ENCODE measurements at places on chromosomes 4 and X.

GRCh38 chr4:81502564-81502963 lies 30.9 kb upstream of the RASGEF1B start:
- no peak for DNase-seq

GRCh38 chrX:102787283-102787682 lies 66.7 kb downstream of the GPRASP3 start:
- DNase-seq = no peak

GRCh38 chrX:43882294-43882681 lies at the start of gene MAOB:
Gene MAOB (minus strand): TSS chrX:43882450. CDS start chrX:43882299, 151 bp downstream.
- DNase-seq = peak; percentile 11

- no peak for DNase-seq
Observed at GRCh38 chr4:138668309-138668708, 347.3 kb upstream of the NOCT start.

DNA sequence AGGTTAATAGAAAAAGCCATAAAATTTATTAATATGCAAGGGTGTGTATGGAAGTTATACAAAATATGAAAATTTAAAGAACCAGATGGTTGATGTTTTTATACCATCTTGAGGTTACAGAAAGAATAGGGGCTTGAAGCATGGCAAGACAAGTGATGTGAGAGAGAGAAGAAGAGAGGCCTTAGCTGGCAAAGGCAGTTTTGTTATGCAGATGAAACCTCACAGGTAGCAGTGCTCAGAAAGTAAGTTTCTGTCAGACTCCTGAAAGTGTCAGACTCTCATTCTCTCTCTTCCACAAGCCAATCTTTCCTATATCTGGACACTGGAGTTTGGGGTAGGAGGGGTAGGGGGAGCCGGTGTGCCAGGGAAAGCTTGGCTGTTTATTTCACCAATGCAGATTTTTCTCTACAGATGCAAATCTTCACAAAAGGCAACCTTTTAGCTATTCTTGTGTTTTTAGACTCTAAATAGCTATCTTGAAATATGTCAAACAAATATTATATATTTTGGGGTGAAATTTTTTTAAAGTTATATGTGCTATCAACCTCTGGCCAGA lies 124.5 kb downstream of the CFAP299 start:
- no peak for DNase-seq

DNA sequence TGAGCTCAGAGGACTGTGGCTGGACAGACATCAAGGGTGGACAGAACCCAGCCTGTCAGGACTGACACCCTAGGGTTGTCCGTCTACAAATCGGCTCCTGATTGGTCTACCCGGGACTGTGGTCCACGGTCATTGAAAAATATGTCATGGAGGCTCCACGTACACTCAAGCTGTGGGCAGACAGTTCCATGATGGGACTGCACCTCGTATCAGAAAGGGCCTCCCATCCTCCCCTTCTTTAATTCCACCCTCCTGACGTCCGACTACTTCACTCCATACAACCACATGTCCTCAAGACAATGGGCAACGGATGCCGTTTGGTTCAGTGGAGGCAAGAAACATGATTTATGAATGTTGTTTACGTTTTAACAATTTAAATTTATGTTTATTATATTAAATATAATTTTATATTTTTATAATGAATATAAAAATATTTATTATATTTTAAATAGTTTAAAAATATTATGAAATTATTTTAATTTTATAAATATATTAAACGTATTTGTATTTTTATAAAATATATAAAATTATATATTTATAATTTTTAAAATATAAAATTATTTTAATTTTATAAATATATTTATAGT lies 58.0 kb upstream of the SHOX start:
- DNase-seq = no peak

DNA sequence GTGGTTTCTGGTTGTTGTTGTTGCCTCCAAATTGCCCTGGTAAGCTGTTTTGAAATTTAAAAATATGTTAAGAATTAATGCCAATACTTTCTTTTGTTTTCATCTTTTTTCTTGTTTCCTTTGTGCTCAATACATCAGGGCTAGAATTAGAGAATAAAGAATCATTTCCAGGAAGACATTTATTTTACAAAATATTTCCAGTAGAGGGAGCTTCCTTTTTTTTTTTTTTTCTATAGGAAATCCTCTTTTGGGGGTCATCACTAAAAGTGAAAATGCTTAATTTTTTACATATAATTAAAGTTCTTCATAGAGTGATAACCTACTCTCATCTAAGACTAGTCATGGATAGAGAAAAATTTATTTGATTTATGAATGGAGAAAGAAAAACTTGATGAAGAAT lies 2.4 kb downstream of the GLRA3 start:
- DNase-seq = no peak

DNA sequence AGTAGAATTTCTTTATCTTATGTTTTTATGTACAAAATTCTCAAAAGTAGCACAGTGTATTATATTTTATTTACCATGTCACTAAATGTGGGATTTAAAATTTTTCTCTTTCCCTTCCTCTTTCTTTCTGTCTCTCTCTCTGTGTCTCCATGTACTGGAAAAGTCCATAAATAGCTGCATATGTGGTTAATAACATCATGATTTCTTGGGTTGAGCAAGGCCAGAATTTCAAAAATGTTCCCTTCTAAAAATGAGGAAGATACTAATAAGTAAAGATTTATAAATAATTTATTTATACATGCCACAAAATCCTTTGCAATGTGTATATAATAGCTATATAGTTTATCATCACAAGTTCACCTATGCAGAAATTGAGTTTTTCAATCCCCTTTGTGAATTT lies 29.1 kb upstream of the DKK2 start:
- no peak for DNase-seq

Data from activated CD4-positive, alpha-beta T cell treated with anti-CD3 and anti-CD28 coated beads, Interleukin-2, Interleukin-6, amounts not matched to agents 100 ng/mL and 50 ng/mL, durations not matched to agents 16 hours and 8 hours (primary cell).